Upper lobe of left lung (tissue), 6 donors: ENCODE measurements at places on chromosomes 16 and 17. TPM values are rescaled to one million over a fixed set of nuclear protein-coding genes. Genes with fewer than 3 reads are reported as not detected.

Gene SDR42E2
- 0.17 TPM for total RNA-seq

DNA sequence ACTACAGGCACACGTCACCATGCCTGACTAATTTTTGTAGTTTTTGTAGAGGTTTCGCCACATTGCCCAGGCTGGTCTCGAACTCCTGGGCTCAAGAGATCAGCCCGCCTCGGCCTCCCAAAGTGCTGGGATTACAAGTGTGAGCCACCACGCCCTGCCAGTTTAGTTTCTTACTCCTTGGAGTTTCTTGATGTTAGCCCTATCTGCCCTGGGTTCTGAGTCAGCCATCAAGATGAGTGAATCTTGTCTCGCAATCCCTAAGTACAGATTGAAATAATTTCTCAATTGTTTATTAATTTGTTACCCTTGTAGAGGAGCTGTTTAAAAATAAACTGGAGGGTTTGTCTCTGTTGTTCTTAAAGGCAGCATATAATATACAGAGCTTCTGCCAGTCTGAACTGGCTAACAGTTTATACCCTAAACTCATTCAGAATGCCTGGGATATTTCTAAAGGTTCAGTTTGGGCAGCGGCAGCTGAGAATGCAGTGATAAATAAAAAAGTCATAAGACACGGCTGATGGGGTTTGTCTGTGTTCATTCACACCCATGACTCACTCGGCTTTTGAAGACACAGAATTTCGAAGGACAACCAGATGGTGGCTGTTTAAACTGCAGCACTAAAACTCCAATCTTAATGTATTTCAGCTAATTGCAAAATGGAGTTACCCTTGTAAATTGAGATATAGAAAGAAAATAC, 39.6 kb downstream of the GPRC5B start:
- no peak for DNase-seq

Gene HS3ST4
- 0.13 TPM for total RNA-seq

- DNase-seq = no peak
Observed at GRCh38 chr17:10290041-10290440, 82.8 kb downstream of the MYH13 start.

Gene TRPV3
- 0.84 TPM for total RNA-seq

- DNase-seq = no peak
Observed at GRCh38 chr17:33902901-33903449, 352.1 kb upstream of the CCL2 start.

DNA sequence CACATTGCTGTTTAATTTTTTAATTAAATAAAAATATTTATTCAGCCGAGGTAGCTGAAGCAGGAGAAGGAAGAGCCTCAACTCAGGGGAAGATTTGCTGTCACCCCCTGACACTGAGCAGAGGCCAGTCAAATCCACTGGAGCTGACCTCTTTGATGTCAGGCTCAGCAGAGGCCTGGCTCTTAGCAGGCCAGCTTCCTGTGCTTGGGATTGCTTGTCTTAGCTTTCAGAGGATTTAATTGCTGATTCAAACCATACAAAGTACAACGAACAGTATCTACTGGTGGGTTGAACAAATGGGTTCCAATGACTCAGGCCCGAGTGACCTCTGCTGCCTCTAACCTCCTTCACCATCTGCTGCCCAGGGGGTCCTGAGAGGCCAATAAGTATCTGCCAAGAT, 417.0 kb upstream of the HSBP1 start:
- no peak for DNase-seq

GRCh38 chr17:64331931-64332493, 58.6 kb downstream of the PECAM1 start:
- DNase-seq = peak; percentile 90

- peak; percentile 64 for DNase-seq
Observed at GRCh38 chr16:85931596-85932402, 32.8 kb downstream of the IRF8 start.

- no peak for DNase-seq
Observed at GRCh38 chr17:69143151-69143550, 1.5 kb upstream of the ABCA6 start.

- DNase-seq = no peak
Observed at GRCh38 chr17:27239046-27239445, 54.9 kb upstream of the WSB1 start.

GRCh38 chr17:48571024-48571818, 6.9 kb downstream of the HOXB4 start:
- DNase-seq = no peak

DNA sequence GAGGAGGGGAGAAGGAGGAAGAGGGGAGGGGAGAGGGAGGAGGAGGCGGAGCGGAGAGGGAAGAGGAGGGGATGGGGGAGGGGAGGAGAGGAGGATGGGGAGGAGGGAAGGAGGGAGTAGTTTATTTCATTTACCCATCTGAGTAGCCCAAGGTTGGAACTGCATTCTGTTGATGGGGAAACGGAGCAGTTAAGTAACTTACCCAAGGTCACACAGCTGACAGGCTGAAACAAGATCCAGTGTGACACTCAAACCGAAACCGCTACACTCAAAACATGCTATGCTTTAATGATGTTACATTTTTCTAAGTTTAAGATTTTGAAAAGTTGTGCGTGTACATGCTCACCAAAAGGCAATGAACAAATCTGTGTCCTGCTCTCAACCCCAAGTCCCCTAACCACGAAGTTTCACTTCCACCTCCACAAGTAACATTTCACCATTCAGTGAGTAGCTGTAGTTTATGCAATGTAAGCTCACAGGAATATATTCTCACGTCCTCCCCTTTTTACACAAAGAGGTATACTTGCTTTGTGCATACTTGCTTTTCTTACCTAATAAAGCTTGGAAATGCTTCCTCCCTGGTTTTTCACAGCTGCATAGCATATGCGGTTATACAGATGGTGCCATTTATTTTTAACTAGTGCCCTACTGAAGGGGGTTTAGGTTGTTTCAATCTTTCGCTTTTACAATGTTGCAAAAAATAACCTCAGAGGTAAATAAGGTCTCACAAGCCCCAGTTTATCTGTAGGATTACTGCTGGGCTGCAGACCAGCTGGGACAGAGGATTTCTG, 275.3 kb downstream of the PARN start:
- no peak for DNase-seq

Gene CHST4
- not detected for total RNA-seq

Gene GINS2
- not detected for total RNA-seq

GRCh38 chr17:81052199-81052997, 17.4 kb downstream of the BAIAP2 start:
- peak; percentile 72 for DNase-seq

DNA sequence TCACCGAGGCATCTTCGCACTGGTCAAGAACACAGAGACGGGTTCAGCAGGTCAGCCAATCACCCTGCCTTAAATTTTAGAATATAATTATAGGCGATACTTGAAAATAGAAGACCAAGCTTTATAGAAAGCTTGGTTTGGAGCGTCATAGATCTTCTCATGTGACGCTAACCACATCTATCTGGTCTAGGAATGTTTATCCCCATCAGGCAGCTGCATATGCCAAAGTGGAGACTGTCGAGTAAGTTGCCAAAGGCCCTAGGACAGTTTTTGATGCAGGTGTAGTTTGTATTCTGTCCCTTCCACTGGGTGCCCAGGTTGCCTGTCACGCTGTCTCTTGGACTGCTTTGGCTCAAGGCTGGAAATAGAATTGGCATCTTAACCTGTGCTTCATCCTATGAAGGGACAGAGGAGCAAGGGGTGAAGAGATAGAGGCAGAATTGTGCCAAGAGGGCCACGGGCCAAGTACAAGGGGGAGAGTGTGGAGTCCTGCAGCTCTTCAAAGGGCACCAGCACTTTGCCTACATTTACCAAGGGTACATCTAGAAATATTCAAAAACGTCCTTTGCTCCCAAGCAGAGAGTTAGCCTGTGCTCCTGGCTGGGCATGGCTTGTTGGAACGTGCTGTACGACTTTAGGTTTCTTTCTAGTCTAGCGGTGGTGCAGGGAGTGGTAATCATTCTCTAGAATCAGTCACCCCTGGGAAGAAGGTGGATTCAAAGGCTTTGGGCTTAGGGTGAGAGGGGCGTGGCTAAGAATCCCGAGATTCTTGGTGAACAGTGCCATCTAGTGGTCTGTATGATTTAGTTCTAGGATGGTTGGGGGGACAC, 5.3 kb upstream of the WIPI1 start:
- DNase-seq = peak; percentile 73

DNA sequence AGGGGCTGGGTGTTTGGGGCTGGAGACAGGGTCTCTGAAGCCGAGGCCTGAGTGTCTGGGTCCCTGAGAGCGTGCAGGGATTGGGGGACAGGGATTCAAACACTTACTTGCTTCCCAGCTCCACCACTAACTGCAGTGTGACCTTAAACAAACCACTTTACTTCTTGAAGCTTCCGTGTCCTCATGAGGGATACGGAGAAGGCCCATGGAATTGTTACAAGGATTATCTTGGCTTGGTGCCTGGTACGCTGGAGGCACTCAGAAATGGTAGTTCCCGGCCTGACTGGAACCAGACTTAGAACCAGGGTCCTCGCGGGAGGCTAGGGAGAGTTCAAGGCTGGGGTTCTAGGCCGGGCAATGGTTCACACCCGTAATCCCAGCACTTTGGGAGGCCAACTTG, 2.9 kb upstream of the CXCL16 start:
- DNase-seq = no peak

GRCh38 chr16:81786321-81786720, 7.2 kb downstream of the PLCG2 start:
- DNase-seq = no peak

Gene HOXB13
- not detected for total RNA-seq

- no peak for DNase-seq
Observed at GRCh38 chr17:40112718-40113109, 9.1 kb upstream of the MSL1 start.

Gene CACNG1
- not detected for total RNA-seq

DNA sequence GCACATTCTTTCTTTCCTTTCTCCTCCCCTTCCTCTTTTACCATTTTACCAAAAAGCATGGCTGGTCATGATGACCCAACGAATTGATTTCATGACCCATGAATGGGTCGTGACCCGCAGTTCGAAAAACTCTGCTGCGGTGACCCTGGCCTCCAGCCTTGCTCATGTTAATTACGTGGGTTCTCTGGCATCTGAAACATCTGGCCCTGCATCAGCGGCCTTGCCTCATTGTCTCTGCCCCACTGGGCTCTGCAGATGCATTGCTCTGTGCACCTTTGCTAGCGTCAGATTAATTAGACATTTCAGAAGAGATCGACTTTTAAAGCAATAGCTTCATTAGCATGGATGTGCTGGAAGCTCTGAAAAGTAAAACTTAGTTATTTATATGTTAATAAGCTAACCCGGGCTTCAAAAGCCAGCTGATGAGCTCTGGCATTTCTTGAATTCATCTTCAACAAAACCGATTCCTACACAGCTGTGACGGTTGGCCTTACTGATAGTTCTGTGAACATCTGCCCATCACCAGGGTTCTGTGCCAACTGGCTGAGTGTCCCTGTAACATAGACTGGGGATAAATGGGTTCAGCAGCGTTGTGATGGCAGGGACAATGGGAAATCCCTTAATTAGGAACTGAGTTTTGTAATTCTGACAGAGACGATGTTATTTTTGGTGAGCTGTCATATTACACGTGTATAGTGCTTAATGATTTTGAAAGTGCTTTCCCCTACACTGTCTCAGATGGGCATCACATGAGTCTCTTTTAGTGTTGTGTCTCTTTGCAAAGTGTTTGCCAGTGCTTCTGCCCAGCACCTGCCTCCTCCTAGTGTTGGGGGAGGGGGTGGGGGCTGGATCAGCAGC, 225.9 kb upstream of the EEF2KMT start:
- no peak for DNase-seq

Gene NUBP2
- 55.0 TPM for total RNA-seq

Gene C17orf50
- total RNA-seq = not detected
